ENCODE measurements at places on chromosomes 1 and 21.
A peak's percentile ranks its signal among the peaks of the same experiment; 100 is the strongest.

DNA sequence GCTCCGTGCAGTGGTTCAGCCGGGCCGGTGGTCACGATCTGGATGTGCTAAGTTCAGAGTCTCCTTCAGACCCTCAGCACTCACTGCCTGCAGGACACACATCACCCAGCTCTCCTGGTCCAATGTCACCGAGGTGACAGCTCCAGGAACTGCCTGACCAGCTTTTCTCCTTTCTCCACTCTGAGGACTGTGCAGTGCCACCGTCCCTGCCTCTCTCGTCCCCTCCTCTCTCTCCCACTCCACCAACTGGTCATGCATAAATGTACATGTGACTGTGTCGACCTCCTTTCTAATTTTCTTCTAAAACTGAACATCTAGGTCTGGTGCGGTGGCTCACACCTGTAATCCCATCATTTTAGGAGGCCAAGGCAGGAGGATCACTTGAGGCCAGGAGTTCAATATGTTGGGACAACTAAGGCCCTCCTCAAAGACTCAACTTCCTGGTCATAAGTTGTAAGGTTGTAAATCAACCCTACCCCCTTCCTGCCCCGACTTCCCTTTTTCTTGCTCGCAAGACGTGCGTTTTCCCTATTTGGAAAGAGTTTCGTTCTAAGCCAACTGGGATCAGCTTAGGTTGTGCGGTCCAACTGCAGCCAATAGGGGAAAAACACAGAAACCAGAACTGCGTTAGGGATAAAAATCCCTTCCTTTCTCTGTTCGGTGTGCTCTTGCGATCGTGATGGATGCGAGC, 53.1 kb downstream of the MEGF6 start:
- no peak for DNase-seq

DNA sequence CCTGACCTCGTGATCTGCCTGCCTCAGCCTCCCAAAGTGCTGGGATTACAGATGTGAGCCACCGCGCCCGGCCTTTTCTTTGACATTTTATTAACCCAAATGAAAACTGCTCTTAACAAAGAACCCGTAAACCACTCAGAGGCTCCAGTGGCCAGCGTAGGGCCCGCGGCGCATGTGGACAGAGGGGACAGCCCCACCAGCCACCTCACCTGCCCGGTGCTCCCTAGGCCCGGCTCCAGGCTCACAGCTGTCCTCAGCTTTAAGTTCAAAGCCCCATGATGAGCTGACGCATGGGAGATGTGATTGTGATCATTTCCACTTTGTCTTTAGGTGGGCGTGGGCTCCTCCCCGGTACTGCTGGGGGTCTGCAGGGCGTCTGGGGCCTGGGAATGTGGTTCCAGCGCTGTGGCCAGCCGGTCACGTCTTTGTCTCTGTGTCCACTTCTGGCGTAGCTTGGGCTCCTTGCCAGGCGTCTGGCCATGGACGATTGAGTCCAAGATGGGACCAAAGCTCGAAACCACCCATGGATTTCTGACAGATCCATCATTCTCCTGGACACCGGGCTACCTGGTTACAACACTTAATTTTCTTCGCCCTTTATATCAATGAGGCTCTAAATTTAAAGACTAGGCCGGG, 6.9 kb downstream of the PRKCZ start:
- no peak for DNase-seq

DNA sequence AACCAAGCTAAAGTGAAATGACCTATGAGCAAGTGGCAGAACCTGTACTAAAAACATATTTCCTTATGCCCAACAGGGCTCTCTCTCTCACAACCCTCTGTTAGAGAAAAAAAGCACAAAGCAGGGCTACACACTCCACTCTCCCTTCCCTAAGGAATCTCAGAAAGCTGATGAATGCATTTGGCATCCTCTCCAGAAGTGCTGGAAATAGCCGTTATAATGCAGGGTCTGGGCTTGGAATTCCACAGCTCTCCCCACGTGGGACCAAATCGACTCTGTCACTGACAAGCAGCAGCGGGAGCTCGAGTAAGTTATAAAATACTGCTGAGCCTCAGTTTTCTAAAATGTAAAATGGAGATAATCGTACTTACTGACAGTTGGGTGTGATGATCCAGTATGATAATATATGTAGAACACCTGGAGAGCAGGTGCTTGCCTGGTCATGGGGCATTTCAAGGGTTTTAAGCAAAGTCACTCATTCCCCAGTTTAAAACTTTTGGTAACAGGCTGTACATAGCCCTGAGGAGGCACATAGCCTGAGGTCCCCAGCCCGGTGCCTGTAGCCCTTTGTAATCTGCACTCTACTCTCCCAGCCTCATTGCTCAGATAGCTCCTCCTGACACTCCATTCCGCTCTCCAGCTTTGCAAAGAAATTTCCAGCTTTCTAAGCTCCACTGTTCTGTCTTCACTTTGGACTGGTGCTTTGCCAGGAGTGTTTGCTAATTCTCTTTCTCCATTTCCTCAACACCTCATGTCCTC, 175.6 kb upstream of the DAB1 start:
- DNase-seq: no peak

- DNase-seq: no peak
Observed at GRCh38 chr1:170685166-170685565, 21.2 kb downstream of the PRRX1 start.

DNA sequence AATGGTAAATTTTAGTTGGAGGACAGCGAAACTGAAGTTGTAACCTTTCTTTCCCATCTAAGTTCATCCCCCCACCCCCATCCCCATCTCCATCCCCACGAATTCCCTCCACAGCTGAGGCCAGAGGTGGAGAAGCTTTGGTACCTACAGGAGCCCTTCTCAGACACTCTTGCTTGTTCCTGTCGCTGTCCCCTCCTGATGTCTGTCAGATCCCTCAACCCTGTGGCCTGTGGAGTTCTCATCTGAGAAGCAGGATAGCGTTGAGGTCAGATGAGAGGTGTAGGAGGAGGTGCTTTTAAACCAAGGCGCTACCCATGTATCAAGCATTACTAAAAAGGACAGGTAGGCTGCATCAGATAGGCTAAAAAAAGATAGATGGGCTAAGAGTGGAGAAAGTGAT, 769 bp downstream of the NTPCR start:
- DNase-seq: no peak

DNA sequence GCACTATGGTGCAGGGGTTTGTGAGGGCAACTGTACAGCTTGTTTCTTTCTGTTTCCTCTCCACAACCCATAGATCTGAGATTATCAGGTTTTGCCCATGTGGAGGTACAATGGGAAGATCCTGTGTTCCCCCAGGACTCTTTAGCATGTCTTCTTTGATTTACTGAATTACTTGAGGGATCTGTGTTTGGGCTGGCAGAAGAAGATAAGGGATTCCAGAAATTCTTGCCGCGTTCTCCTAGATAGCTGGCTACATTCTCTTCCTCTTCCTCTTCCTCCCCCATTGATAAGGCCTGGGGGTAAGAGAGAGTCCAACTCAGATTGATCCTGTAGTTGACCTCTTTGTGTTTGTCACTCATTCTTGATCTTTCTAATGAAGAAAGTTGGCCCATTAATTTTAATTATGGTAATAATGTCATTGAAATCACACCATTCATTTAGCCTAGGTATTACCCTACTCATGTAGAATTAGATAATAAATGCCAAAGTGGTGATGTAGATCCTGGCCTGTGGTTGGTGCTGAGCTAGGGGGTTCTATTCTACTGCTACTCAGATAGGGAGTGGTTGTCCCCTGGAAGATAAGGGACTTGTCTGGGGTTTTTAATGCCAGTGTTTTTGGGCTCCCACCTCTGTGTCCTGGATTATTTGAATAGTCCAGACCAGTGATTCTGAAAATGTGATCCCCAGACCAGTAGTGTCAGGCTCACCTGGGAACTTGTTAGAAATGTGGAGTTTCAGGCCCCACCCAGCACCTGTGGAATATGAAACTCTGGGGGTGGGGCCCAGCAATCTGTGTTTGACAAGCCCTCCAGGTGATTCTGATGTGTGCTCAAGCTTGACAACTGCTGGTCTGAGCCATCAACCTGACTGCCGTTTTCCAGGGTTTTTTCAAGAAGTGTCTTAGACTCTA, 122.2 kb downstream of the NOS1AP start:
- DNase-seq: peak; percentile 42

- DNase-seq: no peak
Observed at GRCh38 chr1:9028921-9029705, 2.9 kb upstream of the SLC2A7 start.

DNA sequence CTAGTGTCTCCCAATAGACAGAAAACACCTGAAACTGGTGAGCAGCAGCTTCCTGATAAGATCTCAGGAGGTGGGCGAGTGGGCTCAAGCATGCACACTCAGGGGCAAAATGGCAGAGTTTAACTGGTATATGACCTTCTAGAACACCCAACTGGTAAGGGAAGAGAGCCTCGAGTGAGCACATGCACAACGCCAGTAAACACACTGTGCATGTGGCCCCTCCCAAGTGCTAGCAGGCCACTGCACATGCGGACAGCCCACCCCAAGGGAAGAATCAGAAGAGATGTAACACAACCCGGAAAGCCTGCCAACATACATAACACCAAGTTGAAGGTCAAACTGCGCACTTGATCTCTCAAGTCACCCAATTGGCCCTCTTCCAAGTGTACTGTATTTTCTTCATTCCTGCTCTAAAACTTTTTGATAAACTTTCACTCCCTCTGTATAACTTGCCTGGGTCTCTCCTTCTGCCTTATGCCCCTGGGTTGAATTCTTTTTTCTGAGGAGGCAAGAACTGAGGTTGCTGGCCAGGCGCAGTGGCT, 138.2 kb downstream of the GLUL start:
- no peak for DNase-seq

GRCh38 chr1:20981915-20982314, 194.8 kb downstream of the EIF4G3 start:
- no peak for DNase-seq

GRCh38 chr1:177255411-177255810, 84.7 kb downstream of the BRINP2 start:
- peak; percentile 11 for DNase-seq

DNA sequence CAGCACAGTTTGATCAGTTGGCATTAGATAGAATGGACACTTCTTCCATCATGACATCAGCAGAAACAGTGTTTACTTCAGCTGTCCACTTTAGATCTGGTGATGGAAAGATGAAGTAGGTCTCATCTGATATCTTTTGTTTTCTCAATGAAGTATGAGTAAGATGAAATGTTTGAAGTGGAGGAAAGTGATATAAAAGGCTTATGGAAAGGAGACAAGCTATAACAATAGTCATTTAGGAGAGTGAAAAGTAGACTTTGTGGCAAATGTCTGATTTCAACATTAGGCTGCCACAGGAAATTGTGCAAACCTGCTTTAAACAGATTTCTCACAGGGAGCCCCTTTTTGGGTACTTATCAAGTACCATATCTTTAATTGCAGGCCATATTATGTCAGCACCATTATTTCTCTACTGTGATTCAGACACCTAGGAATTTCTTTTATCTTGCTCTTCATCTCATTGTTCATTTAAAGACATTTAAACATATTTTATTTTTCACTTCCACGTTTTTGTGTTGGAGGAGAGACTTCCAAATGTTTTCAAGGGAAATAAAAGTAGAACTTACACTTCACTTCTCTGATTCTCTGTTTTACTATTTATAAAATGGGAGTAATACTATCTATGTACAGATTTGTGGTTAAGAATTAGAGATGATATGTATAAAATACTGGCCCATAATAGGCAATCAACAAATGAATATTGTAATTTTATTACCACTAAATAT, 18.1 kb downstream of the PDC start:
- peak; percentile 8 for DNase-seq

- DNase-seq: no peak
Observed at GRCh38 chr1:156663178-156663577, 14.0 kb downstream of the NES start.

GRCh38 chr1:204420039-204421004, 8.7 kb upstream of the PPP1R15B start:
- DNase-seq: no peak

GRCh38 chr1:173757666-173758065, 42.9 kb downstream of the KLHL20 start:
- DNase-seq: no peak

DNA sequence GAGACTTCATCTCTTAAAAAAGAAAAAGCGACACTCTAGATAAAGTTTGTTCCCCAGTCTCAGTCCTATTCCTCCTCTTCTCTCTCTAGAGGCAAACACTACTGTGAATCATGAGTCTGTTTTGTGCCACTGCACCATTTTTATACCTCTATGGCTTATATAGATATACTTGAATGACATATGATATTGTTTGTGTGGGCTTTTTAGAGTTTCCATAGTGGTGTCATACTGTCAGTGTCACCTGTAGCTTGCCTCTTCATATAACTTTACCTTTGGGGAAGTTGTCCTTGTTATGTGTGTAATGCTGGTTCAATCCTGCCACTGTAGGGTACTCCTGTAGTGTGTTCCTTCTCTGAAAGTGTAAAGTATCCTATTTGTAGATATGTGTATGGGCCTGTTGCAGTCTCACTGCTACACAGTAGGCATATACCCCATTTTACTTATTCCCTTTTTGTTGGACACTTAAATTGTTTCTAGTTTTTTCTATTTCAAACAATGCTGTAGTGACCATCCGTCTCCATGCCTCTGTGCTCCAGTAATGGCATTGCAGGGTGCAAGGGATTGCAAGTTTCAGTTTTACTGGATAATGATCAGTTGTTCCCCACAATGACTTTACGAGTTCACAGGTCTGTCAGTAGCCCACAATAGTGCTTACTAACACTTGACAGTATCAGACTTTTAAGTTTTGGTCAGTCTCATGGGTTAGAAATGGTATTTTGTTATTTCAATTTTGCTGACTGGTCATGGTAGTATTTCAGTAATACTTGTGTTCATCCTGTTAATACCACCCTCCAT, 2.7 kb downstream of the PRMT2 start:
- DNase-seq: no peak

- DNase-seq: peak; percentile 73
Observed at GRCh38 chr1:16032388-16033102, 10.7 kb downstream of the CLCNKA start.

DNA sequence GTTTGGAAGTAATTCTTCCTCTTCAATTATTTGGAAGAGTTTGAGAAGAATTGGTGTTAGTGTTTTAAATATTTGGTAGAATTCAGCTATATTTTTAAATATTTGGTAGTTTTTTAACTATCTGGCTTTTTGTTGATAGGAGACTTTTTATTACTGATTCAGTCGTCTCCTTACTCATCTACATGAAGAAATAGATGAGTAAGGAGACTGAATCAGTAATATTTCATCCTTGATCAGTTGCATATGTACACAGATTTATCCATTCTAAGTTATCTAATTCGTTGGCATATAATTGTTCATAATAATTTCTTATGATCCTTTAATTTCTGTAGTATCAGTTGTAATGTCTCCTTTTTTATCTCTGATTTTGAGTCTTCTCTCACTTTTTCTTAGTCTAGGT, 224.1 kb downstream of the GPR52 start:
- no peak for DNase-seq

DNA sequence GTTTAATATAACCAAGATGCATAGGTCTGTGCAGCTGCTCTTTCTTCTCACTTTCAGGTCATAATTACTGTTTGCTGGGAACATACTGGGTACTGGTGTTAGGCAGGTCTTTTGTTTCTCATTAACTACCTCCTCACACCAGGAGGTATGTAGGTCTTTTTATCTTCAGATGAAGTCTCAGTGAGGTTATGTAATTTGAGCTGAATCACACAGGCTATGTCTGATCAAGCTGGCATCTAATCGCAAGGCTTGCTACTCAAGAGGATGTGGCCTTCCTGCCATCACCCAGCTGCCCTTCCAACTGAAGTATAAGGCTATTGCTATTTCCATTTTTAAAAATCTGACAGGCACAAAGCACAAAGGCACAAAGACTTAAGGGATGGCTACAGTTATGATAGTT, 96.4 kb downstream of the RUNX1 start:
- peak; percentile 19 for DNase-seq

Data from NCI-H2029 (cell line).